SW 1271 (cell line): ENCODE measurements at places on chromosomes 1 and 21.
A peak's percentile ranks its signal among the peaks of the same experiment; 100 is the strongest.

GRCh38 chr1:201345081-201345355 is 32.5 kb downstream of the TNNT2 start:
- DNase-seq, result no peak

DNA sequence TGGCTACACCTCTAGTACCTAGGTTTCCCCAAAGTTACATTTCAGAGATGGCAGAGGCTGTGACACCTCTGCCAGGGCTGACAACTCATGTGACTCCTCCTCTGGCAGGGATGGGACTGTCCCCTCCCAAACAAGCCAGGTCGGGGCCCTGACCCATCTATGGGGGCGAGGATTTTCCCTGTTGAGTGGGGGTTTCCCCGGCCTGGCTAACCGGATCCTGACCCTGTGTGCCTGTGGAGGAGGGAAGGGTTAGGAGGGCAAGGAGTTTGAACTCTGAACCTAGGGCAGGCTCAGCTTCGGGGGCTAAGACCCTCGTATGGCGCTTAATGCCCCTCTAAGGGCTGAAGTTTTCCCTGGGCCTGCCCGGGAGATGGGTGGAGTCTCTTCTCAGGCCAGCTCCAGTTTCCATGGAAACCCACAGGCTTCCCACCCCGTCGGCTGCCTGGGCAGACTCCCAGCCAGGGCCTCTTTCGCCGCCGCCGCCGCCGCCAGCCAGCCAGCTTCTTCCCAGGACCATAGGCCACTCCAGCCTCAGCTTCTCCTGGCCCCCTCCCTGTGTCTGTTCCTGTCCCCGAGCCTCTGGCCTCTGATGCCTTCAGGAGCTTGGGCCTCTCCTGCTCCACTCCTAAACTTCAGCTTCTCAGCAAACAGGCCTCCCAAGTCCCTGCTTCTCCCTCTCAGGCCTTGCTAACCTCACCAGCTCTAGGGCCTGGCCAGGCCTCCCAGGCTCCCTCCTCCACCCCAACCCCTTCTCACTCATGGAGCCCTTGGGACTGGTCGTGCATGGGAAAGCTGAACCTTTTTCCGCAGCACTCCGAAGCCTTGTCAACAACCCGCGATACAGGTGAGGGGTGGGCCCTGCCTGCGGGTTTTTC is at the start of gene BTBD19:
TSS of gene BTBD19 (plus strand) at position 461 of the 875 bp plus-strand sequence. CDS start at position 759, 298 bp downstream.
- DNase-seq, result peak; percentile 36

DNA sequence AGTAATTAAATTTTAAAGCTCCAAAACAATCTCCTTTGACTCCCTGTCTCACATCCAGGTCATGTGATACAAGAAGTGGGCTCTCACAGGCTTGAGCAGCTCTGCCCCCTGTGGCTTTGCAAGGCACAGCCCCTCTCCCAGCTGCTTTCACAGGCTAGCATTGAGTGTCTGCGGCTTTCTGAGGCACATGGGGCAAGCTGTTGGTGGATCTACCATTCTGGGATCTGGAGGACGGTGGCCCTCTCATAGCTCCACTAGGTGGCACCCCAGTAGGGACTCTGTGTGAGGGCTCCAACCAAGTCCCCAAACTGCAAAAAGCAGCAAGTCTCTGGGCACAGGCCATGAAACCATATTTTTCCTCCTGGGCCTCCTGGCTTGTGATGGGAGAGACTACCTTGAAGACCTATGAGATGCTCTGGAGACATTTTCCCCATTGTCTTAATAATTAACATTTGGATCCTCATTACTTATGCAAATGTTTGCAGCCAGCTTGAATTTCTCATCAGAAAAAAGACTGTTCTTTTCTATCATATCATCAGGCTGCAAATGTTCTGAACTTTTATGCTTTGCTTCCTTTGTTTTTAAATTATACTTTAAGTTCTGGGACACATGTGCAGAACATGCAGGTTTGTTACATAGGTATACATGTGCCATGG is 554.1 kb upstream of the OLFM3 start:
- DNase-seq, result peak; percentile 1

GRCh38 chr1:7620196-7620595 is 150.9 kb upstream of the VAMP3 start:
- DNase-seq, result no peak

- DNase-seq, result no peak
Observed at GRCh38 chr1:213014642-213015041, 1.0 kb downstream of the ANGEL2 start.

DNA sequence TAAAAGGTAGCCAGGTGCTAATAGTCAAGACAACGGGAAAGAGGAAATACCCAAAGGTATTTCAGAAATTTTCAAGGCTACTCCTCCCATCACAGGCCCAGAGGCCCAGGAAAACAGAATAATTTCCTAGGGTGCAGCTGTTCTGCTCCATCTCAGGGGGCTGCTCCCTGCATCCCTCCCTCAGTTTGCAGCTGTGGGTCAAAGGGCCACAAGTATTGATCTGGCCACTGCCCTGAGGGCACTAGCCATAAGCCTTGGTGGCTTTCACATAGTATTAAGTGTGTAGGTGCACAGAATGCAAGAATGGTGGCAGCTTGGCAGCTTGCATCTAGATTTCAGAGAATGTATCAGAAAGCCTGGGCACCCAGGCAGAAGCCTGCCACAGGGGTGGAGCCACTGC is 179.5 kb downstream of the TTLL7 start:
- DNase-seq, result no peak

GRCh38 chr1:6869545-6869944 is 84.3 kb downstream of the CAMTA1 start:
- DNase-seq, result no peak

GRCh38 chr21:37582590-37582989 is 216.0 kb downstream of the DYRK1A start:
- DNase-seq, result peak; percentile 47

DNA sequence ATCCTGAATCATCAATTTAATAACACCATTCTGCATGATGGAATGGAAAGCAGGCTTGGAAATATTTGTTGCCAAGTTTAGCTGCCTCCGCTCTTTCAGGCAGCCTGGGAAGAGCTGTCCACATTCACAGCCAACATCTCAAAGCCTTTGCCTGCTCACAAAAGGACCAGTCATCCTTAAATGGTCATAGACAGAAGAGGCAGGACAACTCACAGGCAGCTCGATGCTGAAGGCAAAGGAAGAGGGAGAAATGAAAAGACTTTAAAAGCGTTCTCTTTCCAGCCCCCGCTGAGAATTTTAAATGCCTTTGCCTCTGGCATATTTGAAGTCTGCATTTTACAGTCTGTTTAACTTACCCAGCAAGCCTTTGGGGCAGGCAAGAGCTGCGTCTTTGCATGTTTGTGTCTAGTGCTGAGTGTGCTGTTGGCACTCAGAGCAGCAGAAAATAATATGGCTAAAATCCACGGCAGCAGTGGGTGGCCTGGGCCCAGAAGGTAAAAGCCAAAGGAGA is 68.9 kb downstream of the NMNAT2 start:
- DNase-seq, result no peak

DNA sequence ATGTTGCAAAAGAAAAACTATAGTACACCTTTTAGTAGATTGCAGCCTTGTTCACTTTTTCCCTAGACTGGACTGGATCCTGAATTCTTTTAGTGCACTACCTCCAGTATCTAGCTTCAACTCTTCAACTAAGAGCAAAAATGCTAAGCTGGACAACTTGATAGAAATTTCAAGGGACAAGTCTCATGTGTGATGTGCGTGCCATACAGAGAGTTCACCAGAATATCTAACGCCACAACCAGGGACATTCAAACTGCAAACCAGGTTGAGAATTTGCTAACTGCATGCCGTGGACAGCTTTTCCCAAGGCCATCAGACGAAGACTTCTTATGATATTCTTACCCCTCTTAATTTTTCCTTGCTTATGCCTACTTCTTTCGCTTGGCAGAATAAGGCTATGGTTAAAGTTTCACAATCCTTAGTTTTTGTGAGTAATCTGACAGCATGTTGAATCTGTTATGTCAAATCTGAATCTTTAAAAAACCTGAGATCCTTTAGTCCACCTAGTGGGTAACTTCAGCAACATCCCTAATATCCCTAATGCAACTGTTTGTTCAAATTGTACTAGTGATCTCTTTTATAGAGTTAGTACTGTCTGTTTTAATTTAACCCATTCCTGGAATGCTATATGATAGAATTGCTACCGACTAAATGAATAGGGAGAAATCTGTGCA is 66.4 kb downstream of the DDAH1 start:
- no peak for DNase-seq

DNA sequence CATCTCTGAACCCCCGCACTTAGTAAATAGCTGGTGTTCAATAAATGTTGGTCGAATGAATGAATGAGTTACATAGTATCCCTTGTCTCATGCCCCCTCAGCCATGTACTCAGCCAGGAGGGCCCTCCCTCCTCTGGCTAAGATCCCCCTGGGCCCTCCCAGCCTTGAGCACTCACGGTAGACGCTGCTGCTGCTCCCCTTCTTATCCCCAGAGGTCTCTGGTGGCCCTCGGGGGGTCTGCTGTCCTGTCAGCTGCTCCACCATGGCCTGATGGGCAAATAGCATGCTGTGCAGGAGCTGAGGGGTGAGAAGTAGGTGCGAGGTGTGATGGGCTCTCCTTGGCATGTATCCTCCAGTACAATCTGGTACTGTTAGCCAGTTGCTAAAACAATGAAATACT is 1.9 kb downstream of the ETV3L start:
- no peak for DNase-seq

GRCh38 chr1:173823781-173824314 is 625 bp upstream of the DARS2 start:
- DNase-seq, result no peak

DNA sequence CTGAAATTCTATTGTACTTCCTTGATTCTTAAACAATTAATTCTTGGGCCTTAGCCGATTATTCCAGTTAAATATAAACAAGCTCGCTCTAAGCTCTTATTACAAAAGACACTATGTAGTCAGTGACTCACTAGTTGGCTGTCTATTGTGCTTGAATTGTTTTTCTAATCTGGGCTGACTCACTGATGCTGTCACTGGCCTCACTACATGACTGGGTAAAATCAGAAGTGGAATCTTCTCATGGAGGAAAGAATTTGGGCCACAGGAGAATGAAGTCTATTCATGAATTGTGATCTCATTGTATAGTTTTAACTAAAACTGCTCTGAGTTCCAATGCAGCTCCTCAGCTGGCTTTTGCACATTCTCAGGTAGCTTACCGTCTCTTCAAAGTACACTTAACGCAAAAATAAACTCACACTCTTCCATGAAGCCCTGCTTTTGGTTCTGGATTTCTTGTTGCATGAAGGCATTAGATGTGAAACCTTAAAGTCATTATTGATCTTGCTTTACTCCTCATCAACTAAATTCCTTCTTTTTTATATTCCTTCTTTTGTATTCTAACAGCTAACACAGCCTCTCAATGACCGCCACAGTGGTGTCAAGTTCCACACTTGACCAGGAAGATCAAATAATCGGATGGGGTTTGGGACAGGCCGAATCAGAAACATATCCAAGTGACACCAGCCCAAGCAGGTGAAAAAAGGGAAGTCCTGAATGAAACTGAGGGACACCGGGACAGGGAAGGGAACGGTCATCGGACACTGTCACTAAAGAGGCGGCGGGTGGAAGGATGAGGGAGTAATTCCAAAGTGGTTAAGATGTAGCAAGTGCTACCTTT is 80.9 kb upstream of the LBR start:
- peak; percentile 89 for DNase-seq

DNA sequence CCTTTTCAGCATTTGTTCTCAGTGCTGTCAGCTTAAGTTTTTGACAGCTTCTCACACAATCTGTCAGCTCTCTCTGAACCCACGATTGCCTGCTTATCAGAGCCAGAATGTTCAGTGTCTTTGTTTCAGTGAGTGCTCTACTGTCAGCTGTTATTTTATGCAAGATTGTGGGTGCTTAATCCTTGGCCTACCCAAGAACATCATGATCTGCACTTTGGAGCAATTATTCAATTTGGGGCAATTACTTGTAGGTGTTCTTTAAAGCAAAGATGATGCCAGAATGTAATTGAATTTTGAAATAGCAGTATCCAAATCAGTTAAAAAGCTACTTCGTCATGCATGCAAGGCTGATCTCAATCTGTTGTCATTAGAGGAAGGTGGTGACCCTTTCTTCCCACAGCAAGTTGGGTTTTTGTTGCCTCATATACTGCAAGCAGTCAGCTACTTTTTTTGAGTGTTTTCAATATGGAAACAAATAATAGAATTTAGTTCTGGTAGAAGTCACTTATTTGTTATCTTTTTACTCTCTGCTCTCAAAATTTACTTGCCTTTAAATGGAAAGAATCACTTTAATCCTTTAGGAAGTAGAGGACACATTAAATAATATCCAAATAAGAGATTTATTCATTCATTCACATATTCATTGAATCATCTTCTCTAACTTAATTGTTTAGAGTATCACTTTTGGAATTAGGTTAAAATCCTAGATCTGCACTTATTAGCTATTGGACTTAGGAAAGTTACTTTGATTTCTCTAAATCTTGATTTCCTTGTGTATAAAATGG is 253.5 kb upstream of the CACYBP start:
- DNase-seq, result no peak

DNA sequence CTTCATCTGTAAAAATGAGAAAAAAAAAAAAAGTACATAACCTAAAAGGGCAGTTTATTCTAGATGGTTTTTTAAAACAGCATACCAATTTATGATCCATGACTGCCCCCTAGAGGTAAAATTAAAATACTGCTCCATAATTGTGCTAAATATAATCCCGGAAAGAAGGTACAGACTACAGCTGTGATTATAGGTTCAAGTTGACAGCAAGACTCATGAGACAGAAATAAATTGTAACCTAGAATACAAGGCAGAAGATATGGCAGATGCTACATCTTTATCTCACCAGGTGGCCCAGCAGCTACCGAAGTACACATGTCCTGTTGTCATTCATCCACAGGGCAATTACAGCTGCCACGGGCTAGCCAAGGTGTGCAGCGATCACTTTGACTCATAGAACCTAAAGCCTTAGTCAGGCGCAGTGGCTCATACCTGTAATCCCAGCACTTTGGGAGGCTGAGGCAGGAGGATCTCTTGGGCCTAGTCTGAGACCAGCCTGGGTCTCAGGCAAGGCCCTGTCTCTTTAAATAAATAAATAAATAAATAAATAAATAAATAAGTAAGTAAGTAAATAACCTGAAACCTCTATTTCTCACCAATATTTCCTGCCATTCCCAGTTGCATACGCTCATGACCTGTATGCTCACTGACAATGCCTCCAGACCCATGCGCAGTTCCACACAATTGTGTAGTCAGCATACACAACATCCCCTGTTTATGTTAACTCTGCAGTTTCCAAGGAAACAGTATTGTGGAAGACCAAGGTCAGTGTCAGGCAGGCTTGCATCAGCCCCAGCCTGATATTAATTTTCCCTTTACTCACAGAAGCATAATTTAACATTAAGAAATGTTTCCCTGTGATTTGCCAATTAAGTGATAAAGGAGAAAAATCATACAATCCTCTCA is 18.3 kb upstream of the PPIE start:
- peak; percentile 66 for DNase-seq

GRCh38 chr1:116854716-116855115 is 55.0 kb upstream of the PTGFRN start:
- DNase-seq, result no peak

- DNase-seq, result no peak
Observed at GRCh38 chr1:9687874-9688582, 36.5 kb downstream of the PIK3CD start.

DNA sequence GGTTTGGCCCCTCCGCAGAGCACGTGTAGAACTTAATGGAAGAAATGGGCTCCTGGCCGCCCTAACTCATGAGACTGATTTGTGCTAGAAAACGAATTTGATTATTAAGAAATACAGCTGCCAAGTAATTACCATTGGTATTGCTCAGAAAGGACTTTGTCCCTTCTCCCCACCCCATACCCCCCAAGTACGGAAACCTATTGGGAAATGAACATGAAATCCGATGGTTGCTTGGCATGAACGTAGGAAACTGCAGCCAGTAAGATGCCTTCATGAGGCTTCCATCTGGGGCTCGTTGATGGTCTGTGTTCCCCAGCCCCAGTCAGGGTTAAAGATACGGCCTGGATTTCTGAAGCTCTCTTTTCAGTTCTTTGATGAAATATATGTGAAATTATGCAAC is 21.4 kb downstream of the PER3 start:
- no peak for DNase-seq
